ENCODE measurements at places on chromosomes 7 and 10.

GRCh38 chr7:156472267-156472666 lies 168.3 kb upstream of the RNF32 start:
- DNase-seq: no peak

- peak; percentile 55 for DNase-seq
Measured at GRCh38 chr7:28017372-28017771, 163.2 kb downstream of the JAZF1 start.

- DNase-seq: no peak
Measured at GRCh38 chr10:66828957-66829356, 96.9 kb upstream of the LRRTM3 start.

DNA sequence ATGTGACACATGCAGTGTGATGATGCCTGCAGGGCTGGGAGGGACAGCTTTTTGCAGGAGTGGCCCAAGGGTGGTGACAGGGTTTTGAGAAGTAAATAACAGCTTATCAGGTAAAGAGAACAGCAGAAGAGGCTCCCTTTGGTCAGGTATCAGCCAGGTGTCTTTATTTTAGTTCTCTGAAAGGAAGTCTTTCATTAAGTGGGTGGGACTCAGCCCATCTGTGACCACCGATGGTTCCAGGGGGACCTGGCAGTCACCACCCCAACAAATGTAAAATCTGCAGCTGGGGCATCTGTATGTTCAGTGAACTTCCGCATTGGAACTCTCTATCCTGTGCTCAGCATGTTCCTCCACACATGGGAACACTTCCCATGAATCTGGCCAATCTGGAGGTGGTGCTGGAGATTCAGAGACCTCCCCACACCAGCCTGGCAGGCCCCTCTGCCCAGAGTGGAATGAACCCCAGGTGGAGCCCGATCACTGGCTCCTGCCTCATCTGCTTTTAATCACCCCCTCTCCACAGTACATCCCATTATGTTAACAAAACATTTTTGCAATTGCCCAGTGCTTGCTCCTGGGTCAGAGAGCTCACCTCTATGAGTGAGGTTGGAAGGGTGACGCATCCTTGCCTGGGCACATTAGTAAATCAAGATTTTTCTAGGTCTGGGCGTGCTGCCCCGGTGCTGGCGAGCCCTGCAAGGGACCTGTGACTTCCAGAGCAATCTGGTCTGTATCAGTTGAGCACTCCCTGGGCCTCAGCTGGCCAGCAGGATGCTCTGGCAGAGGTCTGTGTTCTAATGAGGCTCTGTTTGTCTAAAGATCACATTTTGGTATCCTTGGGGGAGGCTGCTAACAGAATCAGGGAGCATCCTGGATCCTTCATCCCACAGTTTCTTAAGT lies 140.4 kb upstream of the GDF10 start:
- DNase-seq: no peak

DNA sequence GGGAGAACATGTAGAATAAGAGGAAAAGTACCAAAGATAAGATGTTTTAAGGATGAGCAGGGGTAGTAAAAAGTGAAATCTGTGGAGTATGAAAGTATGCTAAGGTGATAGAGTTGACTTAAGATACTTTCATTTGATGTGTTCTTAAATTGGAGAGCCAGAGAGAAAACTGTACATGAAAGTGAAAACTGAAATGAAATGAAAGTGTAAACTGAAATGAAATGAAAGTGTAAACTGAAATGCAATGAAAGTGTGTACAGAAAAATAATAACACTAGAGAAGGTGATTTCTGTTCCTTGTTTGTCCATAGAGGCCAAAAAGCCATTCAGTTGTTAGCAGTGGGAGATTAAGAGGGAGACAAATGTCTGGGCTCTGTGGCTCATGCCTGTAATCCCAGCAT lies 17.5 kb downstream of the AHR start:
- DNase-seq: no peak

DNA sequence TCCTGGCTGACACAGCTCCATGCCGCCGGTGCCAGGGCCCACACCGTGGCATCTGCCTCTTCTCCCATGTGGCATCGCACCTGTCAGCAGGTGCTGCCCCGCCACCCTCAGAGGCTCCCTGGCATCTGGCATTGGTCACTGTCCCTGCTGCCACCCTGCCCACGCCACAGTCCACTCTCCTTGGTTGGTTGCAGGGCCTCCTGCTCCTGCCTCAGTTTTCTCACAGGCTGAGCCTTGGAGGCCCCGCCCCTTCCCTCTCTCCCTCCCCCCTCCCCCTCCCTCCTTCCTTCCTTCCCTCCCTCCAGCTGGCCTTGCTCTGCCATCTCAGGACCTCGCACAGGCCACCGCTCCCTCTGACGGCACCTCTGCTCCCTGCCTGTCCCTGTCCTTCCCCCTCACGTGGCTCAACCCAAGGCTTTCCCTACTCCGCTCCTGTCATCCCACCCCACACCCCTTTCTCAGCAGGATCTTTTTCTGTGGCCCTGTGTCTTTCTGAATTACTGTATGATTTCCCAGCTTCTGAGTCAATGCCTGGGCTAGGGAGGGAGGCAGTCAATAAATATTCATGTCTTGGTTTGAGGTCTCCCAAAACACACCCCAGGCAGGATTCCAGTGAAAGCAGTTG lies 87.4 kb downstream of the INPP5A start:
- DNase-seq: no peak

DNA sequence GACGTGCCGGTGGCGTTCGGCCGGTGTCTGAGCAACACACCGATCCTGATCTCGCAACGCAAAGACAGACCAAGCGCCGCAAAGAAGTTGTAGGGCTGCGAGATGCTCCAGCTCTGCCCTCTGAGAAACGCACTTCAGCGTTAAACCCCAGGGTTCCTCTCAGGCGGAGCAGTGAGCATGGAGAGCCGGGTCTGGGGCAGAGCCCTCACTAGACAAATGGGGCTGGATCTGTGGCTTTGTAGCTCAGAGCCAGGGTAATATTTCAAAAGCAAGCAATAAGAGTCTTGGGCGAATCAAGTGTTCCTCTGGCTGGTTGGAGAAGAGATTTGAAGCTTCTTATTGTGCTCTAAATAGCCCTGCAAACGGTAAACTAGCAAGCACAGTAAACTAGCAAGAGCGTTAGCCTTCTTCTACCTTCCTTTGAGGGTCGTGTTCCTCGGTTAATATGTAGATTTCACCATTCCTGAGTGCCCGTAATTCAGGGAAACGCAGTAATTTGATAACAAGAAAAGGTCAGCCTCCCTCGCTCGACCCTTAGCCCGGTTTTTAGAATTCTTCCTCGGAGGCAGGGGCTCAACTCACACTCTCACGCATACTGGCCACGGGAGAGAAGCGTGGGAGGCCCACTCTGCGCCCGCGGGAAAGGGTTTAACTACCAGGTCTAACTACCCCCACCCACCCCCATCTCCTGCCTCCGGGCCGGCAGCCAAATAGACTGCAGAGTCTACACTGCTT lies 6.7 kb downstream of the SKAP2 start:
- DNase-seq: no peak

DNA sequence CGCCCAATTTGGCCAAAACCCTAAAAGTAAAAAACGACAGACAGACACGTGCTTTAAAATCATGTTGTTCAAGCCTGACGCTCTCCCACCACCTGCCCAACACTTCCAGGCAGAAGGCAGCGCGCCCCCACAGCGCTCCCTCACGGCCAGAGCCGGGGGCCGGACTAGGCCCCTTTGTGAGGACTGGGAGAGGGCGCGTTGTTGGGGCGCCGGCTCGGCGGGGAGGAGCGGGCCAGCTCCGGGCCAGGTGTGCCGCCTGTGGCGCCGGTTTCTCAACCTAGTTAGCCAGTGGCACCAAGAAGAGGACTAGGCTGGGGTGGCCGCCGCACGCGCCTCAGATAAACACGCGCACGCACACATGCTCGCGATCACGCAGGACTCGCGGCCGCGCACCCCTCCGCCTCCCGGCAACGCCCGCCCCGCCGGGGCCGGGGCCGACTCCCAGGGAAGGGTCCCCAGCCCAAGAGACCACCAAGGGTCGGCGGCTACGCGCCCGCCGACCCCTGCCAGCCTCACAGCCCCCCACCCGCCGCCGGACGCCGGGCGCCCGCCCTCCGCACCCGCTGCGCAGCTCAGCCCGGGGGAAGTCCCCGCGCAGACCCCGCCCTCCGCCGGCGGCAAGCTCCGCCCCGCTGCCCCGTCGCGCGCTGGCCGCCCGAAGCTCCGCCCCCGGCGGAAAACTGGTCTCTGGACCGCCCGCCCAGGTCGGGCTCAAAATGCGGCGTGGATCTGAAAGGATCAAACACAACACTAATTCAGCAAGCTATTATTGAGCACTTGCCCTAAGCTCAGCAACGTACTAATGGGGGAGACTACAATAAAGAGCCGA lies at the start of gene IMMP2L:
Gene IMMP2L, minus strand, starts transcription at position 589 of the 829 bp plus-strand sequence.
- peak; percentile 71 for DNase-seq

DNA sequence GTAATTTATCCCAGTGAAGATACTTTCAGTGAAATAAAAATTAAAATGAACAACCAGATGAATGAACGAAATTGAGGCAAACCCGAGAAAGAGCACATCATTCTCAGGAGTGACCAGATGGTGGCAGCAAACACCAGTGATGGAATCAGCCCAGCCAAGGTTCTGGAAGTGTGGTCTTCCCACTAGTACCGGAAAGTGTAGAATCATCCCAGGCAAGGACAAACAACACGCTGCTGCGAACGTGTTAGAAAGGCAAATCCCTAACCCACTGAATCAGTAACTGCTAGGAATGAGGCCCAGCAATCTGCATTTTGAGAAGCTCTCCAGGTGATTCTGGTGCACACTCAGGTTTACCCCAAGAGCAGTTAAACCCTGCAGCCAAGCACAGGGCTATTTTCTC lies 15.5 kb upstream of the SLC18A3 start:
- peak; percentile 69 for DNase-seq

DNA sequence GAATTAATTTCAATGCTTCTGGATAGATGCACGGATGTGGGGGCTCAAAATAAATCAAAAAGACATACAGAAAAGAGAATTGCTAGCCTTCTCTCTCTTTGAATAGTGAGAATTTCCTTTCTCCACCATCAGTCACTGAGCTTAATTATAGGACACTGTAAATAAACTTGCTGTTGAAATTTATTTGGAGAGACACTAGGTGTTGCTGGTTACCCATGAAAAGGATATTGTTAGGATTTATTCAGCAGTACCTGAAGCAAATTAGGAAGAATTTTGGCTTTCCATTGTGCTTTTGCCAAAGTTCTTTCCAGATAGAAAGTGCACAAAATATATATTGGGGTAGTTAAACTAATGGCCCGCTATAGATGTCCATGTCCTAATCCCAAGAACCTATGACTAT lies 27.6 kb downstream of the GCC1 start:
- no peak for DNase-seq

GRCh38 chr7:41476460-41476803 lies 226.5 kb downstream of the INHBA start:
- no peak for DNase-seq

GRCh38 chr10:53022611-53023088 lies 250.1 kb upstream of the MBL2 start:
- no peak for DNase-seq

GRCh38 chr7:80654887-80655340 lies 16.5 kb downstream of the CD36 start:
- DNase-seq: no peak
